Omental fat pad (tissue), 4 donors: ENCODE measurements at places on chromosomes 6 and 20. TPM values are rescaled to one million over a fixed set of nuclear protein-coding genes. Genes with fewer than 3 reads are reported as not detected.

OR2H1 gene
- total RNA-seq: not detected

C6orf163 gene
- total RNA-seq: 7.4 TPM

OVOL2 gene
- not detected for total RNA-seq

PXT1 gene
- not detected for total RNA-seq

RRAGD gene
- total RNA-seq: 11.8 TPM

SLC44A4 gene
- 0.19 TPM for total RNA-seq

HLA-DMB gene
- 79.6 TPM for total RNA-seq

PPP1R10 gene
- total RNA-seq: 89.4 TPM

RHAG gene
- not detected for total RNA-seq

AKAP12 gene
- total RNA-seq: 241 TPM

FRMD1 gene
- total RNA-seq: 2.5 TPM

PCK1 gene
- total RNA-seq: 386 TPM

EPPIN gene
- not detected for total RNA-seq

FOXO3 gene
- 129 TPM for total RNA-seq

DNA sequence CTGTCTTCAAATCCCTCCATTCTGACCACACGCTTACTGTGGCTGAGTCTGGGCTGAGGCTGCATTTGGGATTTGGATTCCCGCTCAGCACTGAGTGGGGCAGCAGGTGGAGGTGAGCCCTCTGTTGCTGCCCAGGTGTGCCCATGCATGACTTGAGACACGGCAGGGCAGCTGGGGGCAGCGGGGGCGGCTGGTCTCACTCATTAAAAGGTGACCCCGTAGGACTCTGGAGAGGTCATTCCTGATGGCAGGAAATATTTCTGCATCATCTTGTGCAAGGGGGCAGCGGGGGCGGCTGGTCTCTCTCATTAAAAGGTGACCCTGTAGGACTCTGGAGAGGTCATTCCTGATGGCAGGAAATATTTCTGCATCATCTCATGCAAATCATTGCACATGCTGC lies 49.8 kb downstream of the SMOC2 start:
- DNase-seq: no peak

- DNase-seq: no peak
These were observed 5.6 kb upstream of the CFB start for GRCh38 chr6:31940256-31940664.

GRCh38 chr6:168294901-168295300 lies 24.7 kb downstream of the DACT2 start:
- no peak for DNase-seq

- no peak for DNase-seq
These were observed 6.9 kb upstream of the MANBAL start for GRCh38 chr20:37282556-37282955.

GRCh38 chr6:52746213-52746612 lies 17.1 kb downstream of the GSTA2 start:
- no peak for DNase-seq

DNA sequence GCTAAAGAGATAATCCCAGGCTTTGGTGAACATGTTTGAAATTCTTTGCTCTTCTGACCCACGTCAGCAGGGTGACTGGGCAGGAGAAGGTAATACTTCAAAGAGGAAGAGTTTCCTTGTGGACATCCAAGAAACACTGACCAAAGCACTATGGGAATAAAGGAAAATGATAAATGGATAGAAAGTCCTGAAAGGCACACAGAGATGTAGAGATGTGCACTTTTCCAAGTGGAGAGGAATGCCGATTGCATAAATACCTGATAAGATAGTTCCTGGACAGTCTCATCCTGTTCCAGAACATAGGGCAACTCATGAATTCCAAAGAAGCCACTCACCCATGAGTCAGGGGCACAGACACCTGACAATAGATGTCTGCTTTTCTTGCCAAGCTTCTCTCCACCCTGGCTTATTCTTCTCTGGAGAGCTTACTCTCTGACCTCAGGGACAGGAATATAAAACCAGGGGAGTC lies 191.3 kb upstream of the FOXA2 start:
- no peak for DNase-seq

- DNase-seq: no peak
These were observed 22.1 kb downstream of the BMP5 start for GRCh38 chr6:55853008-55854001.

DNA sequence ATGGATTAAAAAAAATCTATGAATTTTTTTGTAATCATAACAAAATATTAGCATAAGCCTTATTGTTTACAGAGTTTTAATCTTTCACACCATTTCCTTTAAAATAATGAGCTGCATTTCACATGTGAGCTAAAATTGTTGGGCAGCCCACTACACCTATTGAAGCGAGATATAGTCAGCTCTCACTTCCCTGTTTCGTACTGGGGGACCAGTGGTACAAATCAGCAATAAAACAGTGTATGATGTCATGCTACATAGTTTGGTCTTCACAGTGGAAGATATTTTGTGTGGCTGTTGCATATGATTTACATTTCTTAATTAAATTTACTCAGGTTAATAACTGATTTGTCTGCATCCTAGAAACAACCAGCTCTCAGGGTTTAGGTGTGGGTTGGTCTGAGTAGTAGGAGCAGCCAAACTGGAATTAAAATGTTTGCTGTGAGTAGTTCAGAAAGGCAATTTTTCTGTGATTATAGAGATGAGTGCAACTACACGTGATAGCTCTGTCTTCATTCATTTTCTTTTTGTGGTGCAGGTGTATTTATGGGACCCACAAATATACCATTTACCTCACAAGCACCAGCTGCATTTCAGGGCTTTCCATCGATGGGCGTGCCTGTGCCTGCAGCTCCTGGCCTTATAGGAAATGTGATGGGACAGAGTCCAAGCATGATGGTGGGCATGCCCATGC lies 99.3 kb downstream of the B3GAT2 start:
- DNase-seq: no peak

DNA sequence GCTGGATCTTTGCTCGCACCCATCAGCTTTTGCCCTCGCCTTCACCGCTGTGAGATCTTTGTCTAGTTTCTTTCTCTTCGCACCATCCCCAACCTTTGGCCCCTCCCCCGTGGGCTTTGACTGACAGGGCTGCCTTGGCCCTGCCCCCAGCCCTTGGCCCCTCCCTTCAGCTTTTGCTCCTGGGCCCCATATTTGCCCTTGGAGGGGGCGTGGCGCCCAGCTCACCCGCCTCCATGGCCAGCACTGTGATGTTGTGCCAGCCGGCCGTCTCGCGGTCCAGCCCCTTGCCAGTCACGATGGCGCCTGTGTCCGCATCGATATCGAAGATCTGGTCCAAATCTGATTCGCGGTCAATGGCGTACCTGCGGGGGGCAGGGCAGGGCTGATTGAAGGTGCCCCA lies 81.1 kb downstream of the CD40 start:
- no peak for DNase-seq

- no peak for DNase-seq
These were observed 118.9 kb downstream of the PACRG start for GRCh38 chr6:162846723-162847122.

DNA sequence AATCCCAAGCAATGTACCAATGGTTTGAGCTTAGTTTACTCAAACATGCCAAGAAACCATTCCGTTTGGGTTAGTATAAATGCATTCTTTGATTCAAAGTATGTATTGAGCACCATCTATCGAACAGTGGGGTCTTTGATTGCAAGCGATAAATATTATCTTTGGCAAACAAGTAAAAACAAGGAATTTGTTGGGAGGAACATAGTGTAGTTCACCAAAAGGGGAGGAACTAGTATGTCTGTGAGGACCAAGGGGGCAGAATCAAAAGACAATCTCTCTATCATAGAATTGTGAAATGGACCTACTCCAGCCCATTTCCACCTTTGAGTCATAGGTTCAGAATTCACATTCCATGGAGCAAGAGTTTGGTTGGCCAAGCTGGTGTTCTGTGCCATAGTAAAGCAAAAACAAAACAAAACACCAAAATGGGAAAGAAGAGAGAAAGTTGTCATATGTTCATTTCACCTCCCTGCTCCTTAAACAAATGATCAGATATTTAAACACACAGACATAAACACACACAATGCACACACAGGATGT lies 266.0 kb downstream of the TSHZ2 start:
- no peak for DNase-seq

DNA sequence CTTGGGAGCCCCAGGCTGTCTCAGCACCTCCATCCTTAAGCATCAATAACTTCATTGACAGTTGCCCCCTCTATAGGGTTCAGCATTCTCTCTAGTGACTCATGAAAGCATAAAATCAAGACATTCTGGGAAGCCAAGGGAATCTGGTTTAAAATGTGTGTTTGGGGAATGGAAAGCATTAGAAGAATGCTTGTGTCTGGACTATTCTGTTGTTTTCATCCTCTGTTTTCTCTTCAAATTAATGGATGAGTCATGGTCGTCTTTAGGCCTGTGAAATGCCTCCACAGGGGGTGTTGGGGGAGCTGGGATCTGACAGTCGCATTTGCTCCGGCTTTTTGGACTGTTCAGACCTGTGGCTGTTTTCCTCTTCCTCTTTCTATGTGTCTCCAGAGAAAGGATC lies 279.7 kb downstream of the CDC5L start:
- DNase-seq: no peak

GRCh38 chr20:50194831-50195523 lies 4.3 kb downstream of the CEBPB start:
- DNase-seq: no peak

DNA sequence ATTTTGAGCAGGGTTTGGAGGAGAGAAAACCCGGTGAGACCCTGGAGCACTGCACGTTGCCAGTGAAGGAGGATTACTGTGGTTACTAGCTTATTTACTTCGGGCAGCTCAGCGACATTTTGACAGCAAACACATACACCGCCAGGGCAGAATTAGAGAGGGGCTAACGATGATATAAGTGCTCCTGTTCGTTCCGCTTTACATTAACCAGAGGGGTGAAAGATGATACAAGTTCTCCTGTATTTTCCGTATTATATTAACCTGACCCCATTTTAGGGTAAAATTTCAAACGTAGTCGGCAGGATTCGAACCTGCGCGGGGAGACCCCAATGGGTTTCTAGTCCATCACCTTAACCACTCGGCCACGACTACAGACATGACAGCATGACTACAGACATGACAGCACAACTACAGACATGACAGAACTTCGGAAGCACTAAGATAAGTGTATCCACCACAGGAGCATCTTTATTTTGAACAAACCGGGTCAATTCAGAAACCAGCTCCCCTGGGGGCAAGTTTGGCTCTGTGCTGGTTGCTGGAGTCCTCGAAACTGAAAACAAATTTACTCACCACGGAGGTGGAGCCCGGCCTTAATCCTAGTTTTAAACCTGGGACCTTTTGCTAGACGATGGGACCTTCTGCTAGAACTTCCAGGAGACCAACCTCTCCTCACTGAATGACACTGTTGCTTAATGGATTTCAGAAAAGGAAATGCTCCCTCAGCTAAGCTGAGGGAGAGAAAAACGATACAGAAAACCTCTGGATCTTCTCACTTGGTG lies 80.4 kb upstream of the ZNF184 start:
- no peak for DNase-seq

GRCh38 chr6:118506071-118506638 lies 41.9 kb upstream of the PLN start:
- no peak for DNase-seq

- DNase-seq: no peak
These were observed 179.5 kb downstream of the ADAT2 start for GRCh38 chr6:143271024-143271423.

DNA sequence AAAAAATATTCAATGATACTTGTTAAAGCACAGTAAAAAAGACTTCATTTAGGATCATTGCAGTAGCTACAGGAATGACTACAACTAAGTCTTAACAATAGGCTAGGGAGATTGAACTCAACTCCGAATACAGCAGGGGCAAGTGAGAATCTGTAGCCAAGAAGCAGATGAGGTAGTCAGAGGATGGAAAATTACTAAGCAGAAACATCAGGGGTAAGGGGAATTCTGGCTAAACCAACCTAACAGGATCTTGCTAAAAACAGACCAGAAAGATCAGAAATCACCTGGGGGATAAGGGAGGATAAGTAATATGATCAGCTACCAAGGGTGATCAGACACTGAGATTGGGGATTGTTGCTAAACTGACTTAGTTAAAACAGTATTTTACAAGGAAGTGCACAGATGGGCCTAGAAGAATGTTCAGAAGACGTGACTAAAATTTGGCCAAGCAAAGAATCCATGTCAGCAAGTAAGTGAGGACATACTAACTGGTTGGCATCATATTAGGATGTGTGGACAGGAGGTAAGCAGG lies 217.5 kb downstream of the TENT5A start:
- DNase-seq: no peak

GRCh38 chr6:40477246-40478126 lies 109.7 kb downstream of the LRFN2 start:
- DNase-seq: no peak

DNA sequence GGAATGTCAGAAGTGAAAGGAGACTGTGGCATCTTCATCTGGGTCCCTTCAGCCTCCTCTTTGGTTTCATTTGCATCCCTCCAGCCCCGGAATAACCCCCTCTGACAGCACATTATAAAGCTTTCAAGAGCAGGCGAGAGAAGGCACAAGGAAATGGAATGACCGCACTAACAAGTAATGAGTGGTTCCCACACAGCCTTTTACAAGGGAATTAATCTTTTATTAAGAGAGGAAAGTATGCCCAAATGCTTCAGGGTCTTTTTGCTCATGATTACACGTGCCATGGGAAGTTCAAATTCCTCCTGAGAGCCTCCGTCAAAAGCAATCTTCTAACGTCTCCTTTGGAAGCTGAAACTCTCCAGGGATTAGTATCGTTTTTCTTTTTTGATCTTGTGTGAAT lies 347.0 kb downstream of the BTBD3 start:
- DNase-seq: no peak

DNA sequence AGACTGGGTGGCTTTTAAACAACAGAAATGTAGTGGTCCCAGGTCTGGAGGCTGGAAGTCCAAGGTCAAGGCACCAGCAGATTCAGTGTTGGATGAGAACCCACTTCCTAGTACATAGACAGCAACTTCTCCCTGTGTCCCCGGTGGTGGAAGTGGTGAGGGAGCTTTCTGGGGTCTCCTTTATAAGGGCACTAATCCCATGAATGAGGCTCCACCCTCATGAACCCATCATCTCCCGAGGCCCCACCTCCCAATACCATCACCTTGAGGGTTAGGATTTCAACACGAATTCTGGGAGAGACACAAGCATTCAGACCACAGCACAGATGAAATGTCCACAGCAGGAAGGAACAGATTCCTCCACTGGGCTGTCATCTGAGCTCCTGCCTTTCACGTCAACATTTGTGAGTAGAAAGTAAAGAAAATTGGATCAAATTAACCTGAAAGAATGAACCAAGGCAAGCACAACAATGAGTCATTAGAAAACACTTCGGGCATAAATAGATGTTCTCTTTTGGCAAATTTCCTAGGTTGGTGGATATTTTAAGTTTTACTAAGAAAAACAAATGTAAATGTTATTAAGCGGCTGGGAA lies 130.7 kb downstream of the RNASET2 start:
- no peak for DNase-seq

DNA sequence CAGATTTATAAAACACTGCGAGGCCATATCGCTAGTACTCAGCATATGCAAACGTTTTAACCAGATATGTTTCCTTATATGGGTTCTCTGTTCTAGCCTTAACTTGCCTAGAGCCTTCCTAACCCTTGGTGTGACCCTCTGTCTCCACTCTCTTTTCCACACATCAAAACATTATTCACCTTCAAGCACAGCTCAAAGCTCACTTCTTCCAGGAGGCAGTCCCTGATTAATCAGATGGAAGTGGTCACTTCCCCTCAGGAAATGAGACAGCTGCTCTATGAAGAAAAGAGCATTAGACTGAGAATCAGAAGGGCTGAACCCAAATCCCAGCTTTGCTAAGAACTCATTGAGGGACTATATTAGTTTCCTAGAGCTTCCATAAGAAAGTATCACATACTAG lies 39.8 kb upstream of the SLC17A4 start:
- DNase-seq: no peak

GRCh38 chr20:17714597-17714996 lies 14.8 kb downstream of the BANF2 start:
- DNase-seq: no peak

GRCh38 chr6:31049518-31049917 lies 39.2 kb downstream of the MUC22 start:
- DNase-seq: no peak
